Activated naive CD4-positive, alpha-beta T cell treated with anti-CD3 and anti-CD28 coated beads, Interleukin-2, amount 10 ng/mL, durations not matched to agents 5 hours and 36 hours (primary cell): ENCODE measurements at places on chromosomes 2 and 18. TPM values are rescaled to one million over a fixed set of nuclear protein-coding genes. Genes with fewer than 3 reads are reported as not detected.

The LHCGR gene
- total RNA-seq = not detected

The AAK1 gene
- total RNA-seq = 112 TPM

The UGT1A9 gene
- not detected for total RNA-seq

The EHD3 gene
- total RNA-seq = 0.48 TPM

The KRCC1 gene
- total RNA-seq = 25.3 TPM

The GPR155 gene
- 36.3 TPM for total RNA-seq

The CYTIP gene
- total RNA-seq = 319 TPM

The EMILIN2 gene
- 35.2 TPM for total RNA-seq

The B3GNT7 gene
- total RNA-seq = not detected

The KATNAL2 gene
- 0.60 TPM for total RNA-seq

The LRRC30 gene
- not detected for total RNA-seq

The RGPD4 gene
- 0.05 TPM for total RNA-seq

The SNORC gene
- total RNA-seq = 1.6 TPM
